Foreskin keratinocyte (primary cell): ENCODE measurements at places on chromosomes 7 and 10. TPM values are rescaled to one million over a fixed set of nuclear protein-coding genes. Genes with fewer than 3 reads are reported as not detected.
A peak's percentile ranks its signal among the peaks of the same experiment; 100 is the strongest.

DNA sequence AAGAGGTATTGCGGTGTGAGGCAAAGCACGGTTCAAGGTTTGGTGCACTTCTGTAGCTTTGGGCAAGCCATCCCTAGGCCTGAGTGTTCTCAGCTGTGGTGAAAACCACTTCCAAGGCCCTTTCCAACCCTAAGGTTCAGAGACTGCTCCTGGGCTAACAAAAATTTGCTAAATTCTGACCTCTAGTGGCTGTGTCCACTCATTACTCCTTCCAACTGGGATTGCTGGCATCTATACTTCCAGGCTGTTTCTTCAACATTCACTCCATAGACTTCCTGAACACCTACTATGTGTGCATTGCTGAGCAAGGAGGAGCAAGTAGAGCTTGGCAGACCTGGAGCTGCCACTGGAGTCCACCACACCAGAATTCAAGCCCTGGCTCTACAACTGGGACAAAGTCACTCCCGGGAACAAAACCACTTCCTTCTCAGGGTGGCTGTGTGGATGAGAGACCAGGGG lies 29.3 kb upstream of the SH3PXD2A start:
- peak; percentile 55 for DNase-seq

DNA sequence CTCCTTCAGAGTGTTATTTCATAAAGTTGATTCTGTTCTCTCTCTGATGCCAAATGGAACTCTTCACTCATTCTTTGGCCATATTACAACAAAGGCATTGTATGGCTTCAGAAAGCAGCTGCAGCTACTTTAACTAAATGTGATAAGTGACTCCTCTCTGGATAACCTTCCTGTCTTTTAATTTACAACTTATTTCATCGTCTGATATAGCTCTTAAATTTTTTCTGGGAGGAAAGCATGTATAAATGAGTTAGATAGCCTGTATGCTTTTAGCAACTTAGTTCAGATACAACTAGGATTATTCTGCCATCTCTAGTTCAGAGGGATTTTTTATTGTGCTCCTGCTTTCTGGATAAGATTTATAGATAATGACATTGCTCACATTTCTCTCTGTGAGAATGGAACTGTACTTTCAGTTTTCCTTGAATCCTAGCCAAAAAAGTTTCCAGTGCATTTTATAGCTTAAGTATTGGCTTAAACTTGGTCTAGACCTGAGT lies 57.5 kb downstream of the KLHDC10 start:
- no peak for DNase-seq

- DNase-seq, result no peak
Observed at GRCh38 chr10:12703813-12704212, 297.7 kb downstream of the CCDC3 start.

DNA sequence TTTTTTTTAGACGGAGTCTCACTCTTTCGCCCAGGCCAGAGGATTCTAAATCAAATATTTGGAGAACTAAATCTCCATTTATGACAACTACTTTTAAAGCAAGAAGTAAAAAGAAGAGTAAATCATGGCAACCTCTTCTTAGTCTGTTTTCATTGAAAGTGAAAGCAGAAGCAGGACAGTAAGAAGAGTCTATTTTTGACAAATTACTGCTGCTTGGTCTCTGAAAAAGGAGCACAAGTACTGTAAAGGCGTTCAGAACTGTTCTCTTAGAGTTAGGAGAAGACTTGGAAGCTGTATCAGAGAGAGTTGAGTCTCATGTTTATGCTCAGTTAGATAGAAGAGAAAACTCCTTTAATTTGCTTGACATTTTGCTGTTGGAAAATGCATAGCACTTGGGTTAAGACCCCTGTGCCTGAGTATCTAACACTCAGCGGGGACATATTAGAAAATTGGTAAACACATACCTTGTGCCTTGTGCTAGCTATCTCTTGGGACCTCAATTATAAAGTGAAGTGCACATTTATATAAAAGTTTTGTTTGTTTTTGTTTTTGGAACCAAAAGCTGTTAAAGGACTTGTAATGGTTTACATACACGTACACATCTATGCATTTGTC lies 433.0 kb downstream of the ANKRD7 start:
- DNase-seq, result no peak

DNA sequence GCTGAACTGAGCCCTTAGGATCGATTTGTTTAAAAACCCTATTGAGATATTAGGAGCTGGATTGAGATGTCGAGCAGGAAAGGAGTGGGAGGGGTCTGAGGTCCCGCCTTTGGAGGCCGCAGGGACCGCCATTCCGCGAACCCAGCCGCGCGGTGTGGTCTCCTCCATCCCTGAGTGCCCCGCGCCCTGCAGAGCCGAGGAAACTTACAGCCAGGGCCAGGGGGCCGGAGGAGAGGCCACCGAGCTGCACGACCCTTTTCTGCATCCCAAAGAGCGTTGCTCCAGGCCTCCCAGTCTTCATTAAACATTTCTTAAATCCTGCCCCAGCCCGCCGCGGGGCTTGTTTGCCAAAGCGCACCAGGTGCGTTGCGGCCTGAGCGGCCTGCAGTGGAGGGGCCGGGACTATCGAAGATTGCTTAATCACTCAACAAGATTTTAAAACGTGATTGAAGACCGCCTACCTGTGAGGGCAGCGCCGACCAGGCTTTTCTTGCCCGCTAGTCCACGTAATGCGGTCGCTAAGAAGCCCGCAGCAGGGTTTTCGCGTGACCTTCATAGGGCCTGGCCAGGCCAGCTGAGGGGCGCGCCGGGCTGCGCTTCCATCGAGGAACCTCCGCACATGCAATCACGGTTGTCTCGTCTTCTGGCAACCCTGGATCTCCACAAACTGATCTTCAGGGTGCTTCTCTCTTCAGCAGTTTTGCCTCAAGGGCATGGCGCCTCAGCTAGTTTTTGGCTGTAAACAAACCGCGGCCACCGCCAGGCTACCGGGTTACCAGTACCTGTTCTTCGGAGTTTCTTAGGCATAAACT lies 2.0 kb upstream of the CTBP2 start:
- no peak for DNase-seq

- DNase-seq, result peak; percentile 29
Observed at GRCh38 chr10:21732067-21732772, 198.2 kb downstream of the MLLT10 start.

- DNase-seq, result no peak
Observed at GRCh38 chr10:43304687-43305333, 37.9 kb upstream of the RASGEF1A start.

- DNase-seq, result peak; percentile 35
Observed at GRCh38 chr10:102678842-102679289, 34.6 kb downstream of the TRIM8 start.

- DNase-seq, result no peak
Observed at GRCh38 chr10:110612629-110613028, 31.5 kb upstream of the RBM20 start.

DNA sequence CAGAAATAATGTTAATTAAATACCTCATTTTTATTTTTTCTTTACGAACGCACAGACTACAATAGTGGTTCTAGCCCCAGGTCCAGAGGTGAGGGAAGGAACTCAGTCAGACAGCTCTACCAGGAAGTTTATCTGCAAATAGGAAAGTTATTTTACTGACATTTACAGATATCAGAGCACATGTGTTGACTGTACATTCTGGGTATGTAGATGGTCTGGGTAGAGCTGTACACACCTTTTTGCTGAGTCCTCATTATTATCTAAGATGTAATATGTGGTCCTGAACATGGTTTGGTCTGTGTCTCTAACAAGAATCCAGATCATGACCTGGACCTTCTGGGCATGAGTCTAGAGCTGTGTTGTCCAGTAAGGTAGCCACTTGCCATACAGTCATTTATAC lies 74.6 kb upstream of the KIF5B start:
- DNase-seq, result no peak

- DNase-seq, result no peak
Observed at GRCh38 chr10:32684291-32684690, 238.4 kb downstream of the CCDC7 start.

DNA sequence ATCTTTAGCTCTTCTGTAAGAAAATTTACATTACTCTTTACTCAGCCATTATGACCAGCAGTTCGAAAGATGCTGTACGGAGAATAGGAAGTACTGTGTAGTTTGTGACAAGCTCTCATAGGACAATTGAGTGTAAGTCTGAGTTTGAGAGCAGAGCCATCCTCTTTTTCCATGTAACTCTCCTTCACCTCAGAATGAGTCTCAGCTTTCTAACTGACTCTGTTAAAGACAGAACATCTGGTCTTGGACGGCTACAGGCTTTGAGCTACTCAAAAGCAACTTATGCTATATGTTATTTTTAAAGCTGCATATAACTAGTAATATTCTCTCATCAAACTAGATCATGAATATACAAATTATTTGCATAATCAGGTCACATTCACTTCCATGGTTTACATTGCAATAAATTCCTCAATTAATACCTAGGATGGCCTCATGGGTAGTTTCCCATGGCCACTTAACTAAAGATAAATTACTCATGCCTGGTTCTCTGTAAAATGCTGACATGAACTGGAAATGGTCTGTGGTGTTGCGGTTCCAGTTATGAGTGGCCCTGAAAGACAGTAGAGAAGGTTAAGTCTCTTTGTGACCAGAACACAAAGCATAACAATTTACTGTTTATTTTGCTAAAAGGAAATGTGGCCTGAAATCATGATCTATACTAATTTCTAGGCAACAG lies 358.7 kb downstream of the PHF14 start:
- no peak for DNase-seq

DNA sequence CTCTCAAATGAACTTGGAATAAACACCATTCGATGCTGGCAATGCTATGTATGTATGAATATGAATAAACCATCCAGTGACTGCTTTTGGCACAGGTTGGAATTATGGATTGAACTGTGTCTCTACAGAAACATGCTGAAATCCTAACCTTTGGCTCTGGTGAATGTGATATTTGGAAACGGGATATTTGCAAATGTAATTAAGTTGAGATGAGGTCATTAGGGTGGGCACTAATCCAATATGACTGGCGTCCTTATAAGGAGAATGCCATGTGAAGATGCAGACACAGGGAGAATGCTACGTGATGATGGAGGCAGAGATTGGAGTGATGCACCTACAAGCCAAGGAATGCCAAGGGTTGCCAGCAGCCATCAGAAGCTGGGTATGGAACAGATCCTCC lies 3.4 kb upstream of the ACTR3B start:
- no peak for DNase-seq

- DNase-seq, result no peak
Observed at GRCh38 chr10:133035952-133036351, 51.8 kb upstream of the ADGRA1 start.

- DNase-seq, result no peak
Observed at GRCh38 chr7:50397320-50397970, 52.7 kb downstream of the FIGNL1 start.

DNA sequence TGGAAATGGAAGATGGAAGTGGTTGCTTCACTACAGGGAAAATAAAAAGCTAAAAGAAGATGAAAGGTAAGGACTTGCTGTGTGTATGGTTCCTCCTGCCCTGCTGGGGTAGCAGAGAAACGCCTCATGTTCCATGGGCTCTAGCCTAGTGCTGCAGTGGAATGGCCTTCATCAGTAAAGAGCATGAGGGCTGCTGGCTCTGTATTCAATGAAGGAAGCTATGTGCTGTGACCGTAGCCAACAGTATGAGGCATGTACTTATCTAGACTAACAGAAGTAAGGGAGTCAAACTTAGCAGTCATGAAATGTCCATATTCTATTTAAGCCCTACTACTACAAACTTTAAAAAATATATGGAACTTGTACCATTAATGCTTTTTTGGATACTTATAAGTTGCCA lies 54.3 kb downstream of the GDI2 start:
- no peak for DNase-seq

GRCh38 chr10:90204131-90204955 lies 503.0 kb downstream of the KIF20B start:
- DNase-seq, result no peak

DNA sequence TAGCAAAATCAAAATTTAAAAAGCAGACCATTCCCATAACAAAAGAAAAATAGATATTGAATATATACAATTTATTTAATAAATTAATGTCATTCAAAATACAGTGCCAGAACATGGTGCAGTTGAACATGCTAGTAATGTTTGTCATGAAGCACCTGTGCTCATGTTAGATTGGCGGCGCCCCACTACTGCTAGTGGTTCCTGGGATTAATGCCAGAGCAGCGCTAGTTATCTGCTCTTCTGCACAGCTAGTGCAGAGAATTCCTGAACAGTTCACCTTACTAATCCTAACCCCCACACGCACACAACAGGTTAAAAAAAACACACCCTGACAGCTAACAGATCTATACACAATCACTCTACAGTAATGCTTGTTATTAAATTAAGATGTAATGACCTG lies 23.4 kb downstream of the KBTBD2 start:
- no peak for DNase-seq

DNA sequence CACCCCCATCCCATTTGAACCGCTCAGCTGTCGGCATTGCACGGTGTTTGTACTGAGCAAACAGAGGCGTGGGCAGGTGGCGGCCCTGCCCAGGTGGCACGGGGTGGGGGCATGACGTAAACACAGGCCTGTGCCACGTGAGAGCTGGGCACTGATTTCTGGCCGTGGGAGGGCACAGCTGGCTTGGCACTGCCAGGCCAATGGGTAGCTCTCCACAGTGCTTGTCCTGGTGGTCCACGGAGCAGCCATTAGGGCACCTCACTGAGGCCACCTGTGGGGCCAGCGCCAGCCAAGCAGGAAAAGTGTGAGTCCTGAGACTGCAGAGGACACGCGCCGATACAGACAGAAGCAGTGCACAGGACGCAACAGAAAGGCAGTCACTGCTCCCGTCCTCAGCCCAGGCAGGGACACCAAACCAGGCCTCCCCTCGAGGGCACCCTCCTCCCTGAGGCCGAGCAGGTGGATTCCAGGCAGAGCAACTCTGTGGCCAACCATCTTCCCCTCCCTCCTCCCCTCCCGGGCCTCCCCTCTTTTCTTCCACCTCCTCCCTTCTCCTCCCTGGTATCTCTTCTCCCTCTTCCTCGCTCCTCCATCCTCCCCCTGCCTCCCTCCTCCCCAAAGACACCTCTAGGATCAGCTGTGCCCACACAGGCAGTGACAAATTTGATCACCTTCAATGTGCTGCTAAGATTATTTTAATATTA lies 258.7 kb downstream of the ELFN1 start:
- no peak for DNase-seq

GRCh38 chr7:10221084-10221483 lies 752.6 kb upstream of the PHF14 start:
- DNase-seq, result no peak

The FAM25G gene
- 0.74 TPM in 1 of 2 replicates, not detected in the other for total RNA-seq

The SFTPA1 gene
- total RNA-seq, result not detected in 2 replicates

The RET gene
- total RNA-seq, result 1.2 and 1.3 TPM in 2 replicates

The FAM237B gene
- not detected in 2 replicates for total RNA-seq

The CARD11 gene
- total RNA-seq, result 22.3 and 27.7 TPM in 2 replicates

The TUBAL3 gene
- 0.60 and 1.1 TPM in 2 replicates for total RNA-seq

The PIP gene
- not detected in 2 replicates for total RNA-seq

The GBX1 gene
- total RNA-seq, result not detected in 2 replicates
